A172 (cell line): ENCODE measurements at places on chromosomes 6 and 20. TPM values are rescaled to one million over a fixed set of nuclear protein-coding genes. Genes with fewer than 3 reads are reported as not detected.

GRCh38 chr6:149842331-149842730, 21.8 kb downstream of the LRP11 start:
- DNase-seq, result no peak

DNA sequence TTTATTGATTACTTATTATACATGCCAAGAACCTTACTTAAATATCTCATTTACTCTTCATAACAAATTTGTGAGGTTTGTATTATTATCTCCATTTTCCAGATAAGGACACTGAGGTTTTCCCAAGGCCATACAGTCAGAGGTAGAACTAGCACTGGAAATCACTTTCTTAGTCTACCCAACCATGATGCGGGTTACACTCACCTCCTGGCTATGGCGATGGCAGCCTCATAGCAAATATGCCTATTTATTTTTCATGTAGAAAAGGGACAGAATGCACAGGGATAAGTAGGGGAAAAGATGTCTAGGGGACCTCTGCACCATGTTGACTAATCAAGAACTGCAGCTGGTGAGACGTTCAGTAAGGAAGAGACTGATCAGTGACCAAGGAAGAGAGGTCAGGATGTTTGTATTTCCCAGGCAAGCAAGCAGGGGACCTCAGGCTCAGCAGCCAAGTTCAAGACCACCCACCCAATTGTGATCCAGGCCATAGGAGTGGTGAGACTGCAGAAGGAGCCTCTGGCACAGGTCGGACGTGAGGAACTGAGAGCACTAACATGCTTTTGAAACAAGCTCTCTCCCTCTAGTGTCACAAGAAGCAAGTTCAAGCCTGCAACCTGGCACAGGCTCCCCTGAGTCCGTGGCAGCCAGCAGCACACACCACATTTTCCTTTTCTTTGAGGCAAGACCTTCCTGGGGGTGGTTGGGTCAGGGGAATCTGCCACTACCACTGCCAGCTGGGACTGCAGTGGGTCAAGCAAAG, 97.8 kb downstream of the GMPR start:
- no peak for DNase-seq

DNA sequence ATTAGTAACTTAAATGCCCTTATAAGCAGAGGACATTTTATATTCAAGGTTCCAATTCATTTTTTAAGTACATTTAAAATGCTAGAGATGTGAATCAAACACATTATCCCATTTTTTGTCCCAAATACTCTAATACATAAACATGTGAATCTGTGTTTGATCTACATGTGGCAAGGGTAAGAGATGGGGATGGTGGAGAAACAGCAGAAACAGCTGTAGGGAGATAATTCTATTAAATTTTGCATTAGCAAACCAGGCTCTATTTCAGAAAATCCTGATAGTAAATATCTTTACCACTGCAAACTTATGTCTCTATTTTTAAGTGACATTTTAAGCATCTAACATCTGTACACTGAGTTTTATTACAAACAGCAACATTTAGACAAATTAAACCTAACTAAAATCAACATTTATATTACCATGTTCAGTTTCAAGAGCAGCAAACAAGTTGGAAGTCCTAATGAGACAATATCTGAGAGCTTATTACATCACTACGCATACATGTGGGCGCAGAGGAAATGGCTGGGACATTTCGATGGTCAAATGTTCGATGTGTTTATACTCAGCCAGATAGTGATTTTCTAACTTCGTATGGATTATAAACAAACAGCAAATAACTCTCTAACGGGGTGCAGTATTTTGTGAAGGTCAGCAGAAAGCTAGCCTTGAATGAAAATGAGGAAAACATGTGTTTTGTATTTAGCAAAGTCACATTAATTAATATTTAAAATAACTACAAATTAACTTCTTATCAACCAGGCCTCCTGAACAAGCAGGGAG, 165.1 kb downstream of the GJA1 start:
- DNase-seq, result no peak

KCTD20 gene
- total RNA-seq, result 93.6 and 99.3 TPM in 2 replicates

CD93 gene
- not detected in 2 replicates for total RNA-seq

SLC35A1 gene
- total RNA-seq, result 14.5 and 18.8 TPM in 2 replicates

SSTR4 gene
- total RNA-seq, result not detected in 2 replicates
